Small intestine (tissue), 16 donors: ENCODE measurements at places on chromosomes 4 and X.

GRCh38 chr4:113094802-113095201 is 45.3 kb downstream of the ANK2 start:
- no peak for DNase-seq

DNA sequence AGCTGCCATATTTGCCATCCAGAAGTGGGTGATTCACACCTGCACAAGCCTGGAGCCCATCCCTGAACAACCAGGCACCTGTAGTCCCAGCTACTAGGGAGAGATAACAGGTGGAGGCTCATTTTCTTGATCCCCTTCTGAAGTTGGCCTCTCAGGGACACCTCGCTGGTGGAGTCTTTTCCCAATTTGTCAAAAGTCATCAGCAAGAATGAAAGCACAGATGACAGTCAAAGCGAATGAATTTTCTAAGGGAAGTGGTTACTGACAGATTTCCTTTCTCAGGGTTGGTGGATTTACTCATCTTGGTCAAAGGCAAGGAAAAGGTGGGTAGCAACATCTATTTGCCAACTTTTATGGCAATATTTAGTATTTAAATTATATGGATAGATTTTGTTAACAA is 36.5 kb downstream of the FGFBP1 start:
- no peak for DNase-seq

DNA sequence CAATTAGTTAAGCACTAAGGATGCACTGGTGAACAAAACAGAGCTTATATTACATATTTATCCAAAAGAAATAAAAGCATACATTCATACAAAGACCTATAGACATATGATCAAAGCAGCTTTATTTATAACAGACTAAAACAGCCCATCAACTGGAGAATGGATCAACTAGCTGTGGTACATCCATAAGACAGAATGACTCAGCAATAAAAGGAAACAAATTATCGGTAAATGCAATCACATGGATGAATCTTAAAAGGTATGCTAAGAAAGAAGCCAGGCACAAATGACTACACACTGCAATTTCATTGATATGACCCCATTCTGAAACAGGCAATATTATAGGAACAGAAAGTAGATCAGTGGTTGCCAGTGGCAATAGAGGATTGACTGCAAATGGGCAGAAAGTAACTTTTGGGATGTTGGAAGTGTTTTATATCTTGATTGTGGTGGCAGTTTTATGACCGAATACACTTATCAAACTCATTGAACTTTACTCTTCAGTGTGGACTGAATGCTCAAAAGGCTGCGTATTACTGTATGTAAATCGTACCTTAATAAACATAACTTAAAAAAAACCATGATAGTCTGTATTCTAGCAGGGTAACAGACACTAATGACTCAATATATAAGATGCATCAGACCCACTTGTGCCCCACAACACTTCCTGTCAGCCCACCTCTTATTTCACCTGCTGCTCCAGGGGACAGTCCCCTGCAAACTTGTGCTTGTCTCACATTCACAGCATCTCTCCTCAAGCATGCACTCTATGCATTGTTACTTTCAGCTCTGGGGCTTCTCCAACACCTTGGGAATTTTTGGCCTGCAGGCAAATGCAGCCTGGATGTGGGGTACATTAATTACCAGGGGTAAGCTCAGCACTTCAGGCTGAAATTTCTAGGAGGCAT is 59.1 kb downstream of the MID1IP1 start:
- peak; percentile 42 for DNase-seq

DNA sequence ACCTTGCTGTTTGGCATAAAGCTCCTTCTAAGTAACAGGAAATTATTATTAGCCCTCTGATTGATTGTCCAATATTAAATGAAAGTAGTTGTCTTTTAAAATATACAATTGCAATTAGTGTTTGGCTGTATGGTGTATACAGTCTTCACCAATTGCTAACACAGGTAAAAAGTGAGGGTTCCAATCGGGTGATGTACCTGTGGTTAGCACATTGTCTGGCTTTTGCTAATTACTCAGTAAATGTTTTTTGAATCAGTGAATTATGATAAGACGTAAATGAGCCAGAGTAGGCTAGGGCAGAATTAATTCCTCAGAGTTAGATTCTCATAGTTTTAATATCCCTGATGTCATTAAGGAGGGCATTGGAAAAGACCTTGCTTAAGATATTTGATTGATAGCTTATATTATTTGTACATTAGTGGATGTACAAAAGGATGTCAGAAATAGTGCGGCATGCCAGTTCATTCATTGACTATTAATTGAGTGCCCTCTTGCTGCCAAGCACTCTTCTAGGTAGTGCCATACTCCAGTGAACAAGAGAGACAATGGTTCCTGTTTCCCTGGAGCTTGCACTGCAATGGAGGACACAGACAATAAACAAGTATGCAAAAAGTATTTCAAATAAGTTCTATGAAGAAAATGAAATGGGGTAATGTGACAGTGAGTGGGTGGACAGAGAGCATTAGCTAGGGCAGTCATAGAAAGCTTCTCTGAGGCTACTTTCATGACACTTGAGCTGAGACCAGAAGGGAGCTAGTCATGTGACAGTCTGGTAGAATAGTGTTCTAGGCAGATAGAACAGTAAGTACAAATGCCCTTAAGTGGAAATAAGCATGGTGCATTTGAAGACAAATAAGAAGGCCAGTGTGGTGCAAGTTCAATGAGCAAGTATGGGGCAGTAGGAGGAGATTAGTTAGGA is 205.9 kb upstream of the CASK start:
- DNase-seq: no peak
